Stomach (tissue), 19 donors: ENCODE measurements at places on chromosomes 7 and 10.

DNA sequence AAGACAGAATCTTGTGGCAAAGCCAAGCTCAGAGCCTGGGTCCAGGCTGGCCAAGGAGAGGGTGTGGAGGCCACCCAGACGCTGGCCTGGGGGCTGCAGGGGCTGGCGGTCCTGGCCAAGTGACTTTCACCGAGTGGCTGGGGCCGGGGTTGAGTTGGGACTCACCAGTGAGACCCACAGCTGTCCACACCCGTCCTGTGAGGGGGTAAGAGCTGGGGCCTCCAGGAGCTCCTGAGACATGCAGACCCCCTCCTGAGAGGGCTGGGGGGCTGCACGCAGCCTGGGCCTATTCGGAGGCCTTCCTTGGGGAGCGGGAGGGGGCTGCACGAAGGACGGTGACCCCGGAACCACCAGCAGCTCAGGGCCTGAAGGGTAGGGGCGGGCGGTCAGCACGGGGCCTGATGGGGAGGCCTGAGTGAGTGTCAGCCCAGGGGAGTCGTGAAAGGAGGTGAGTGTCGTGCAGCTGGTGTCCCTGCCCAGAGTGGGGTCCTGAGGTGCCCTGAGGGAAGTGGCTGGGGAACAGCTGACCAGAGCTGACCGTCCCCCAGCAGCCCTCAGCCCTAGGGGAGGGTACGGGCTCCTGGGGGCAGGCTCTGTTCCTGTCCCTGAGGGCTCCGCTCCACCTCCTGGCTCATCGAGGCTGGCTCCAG lies 100.9 kb downstream of the FOXL3 start:
- H3K27ac ChIP-seq = no peak overlapping the region
- peaks cover 6% of the 10 kb centered on the region for H3K27me3 ChIP-seq
- no peaks in the 10 kb centered on the region for H3K36me3 ChIP-seq
- DNase-seq = no peak
- H3K4me1 ChIP-seq = no peaks in the 10 kb centered on the region

GRCh38 chr7:16791071-16791470 lies 13.7 kb downstream of the AGR2 start:
- H3K27me3 ChIP-seq = no peaks in the 10 kb centered on the region

DNA sequence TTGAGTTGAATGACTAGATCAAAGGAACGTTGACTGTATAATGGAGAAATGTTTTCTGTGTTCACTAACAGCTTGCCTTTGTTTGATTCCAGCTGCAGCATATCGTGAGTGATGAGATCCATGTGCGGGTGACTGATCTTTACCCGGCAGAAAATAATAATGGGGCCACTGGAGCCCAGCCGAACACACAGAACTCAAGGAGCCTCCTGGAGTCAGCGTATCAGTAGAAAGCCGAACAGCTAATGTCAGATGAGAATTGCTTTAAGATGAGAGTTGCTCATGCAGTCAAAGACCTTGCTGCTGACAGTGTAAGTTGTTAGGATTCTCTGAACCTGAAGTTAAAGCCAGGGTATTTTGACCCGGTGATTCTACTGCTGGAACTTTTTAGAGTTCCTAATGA lies 34.3 kb upstream of the MTPAP start:
- no peaks in the 10 kb centered on the region for H3K36me3 ChIP-seq
- peak; percentile 76 for DNase-seq
- no peak overlapping the region for H3K27ac ChIP-seq
- no peaks in the 10 kb centered on the region for H3K4me1 ChIP-seq

DNA sequence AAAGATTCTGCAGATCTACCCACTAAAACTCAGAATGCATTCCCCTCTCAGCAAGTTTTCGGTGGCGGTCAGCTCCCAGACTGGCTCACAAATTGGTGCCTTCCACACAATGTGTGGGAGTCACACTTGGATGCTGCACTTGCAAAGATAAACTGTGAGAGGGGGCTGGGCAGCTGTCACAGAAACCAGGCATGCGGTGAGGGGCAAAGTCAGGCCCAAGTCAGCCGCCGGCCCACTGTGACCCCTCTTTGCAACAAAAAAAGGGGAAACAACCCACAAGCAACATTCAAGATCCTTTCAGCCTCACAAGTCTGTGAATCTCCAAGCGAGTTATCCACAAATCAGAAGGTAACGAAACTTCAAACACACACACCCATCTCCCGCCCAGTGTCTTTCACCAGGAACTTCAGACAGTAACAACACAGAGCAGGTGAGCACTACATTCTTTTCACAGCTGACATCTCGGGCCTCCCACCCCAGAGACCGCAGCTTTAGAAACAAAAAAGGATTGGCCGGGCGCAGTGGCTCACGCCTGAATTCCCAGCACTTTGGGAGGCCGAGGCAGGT lies 32.0 kb downstream of the SNX8 start:
- H3K36me3 ChIP-seq = peaks cover 7% of the 10 kb centered on the region
- peak overlapping the region; percentile 38 for H3K27ac ChIP-seq
- H3K4me1 ChIP-seq = peaks cover 5% of the 10 kb centered on the region
- no peak overlapping the region for H3K4me3 ChIP-seq

DNA sequence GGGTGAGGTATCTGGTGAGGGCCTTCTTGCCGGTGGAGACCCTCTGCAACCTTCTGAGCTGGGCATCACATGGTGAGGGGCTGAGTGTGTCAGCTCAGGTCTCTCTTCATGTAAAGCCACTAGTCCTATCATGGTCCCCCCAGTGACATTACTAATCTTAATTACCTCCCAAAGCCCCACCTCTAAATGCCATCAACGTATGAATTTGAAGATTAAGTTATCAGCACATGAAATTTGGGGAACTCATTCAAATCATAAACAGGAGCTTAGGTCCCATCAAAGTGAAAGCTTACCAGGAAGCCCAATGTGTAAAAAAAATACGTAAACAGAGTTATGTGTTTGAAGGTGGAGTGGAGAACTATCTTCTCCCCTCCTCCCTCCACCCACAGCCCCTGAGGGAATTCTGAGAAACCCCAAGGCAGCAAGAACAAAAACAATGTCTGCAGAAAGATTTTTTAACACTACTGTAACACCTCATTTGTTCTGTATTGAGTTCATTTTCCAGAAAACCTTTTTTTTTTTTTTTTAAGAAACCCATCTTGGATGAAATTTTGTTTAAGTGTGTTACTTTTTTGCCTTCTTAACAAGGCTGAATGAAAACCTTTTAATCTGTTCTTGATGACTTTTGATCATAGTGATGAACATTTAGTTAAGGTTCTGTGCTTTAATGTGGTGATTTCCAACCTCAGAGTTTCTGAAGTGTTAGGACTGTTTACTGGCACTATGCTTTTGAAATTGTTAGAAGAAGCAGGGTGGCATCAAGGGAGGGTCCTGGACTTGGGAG lies 19.1 kb upstream of the PCGF5 start:
- no peak overlapping the region for H3K4me3 ChIP-seq
- H3K36me3 ChIP-seq = no peaks in the 10 kb centered on the region

- no peak overlapping the region for H3K4me3 ChIP-seq
- H3K36me3 ChIP-seq = peaks cover 1% of the 10 kb centered on the region
- H3K27ac ChIP-seq = peak overlapping the region; percentile 68
- no peak for DNase-seq
- no peaks in the 10 kb centered on the region for H3K27me3 ChIP-seq
Measured at GRCh38 chr10:69338547-69339450, 60.5 kb downstream of the HK1 start.

- no peaks in the 10 kb centered on the region for H3K36me3 ChIP-seq
- no peak overlapping the region for H3K4me3 ChIP-seq
- no peak overlapping the region for H3K27ac ChIP-seq
- no peaks in the 10 kb centered on the region for H3K4me1 ChIP-seq
- no peaks in the 10 kb centered on the region for H3K27me3 ChIP-seq
Measured at GRCh38 chr10:5354068-5354467, 10.7 kb upstream of the UCN3 start.

DNA sequence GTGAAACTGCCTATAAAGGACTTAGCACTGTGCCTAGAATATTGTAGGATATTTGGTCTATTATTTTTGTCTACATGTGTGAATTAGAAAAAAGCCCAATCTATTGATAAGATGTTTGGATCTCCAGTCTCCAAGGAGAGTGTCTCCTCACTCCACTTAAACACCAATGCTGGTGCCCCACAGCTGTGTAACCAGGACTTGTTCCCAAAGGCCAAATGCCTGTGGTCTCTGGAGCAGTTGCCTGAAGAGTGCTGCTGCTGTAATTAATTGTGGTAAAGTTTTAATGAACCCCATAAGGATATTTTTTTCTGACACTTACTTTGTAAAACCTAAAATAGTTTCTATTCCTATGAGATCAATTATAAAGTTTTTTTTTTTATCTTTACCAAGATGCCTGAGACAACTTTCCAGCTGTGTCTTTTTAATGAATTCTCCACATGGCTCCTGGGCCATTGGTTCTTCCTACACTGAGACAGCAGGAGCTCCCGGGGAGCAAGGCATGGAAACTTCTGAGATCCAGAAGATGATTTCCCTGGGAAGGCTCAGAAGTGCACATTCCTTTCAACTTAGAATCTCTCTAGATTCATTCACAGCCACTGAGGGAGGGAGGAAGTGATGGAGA lies 11.2 kb upstream of the OR2A5 start:
- no peaks in the 10 kb centered on the region for H3K27me3 ChIP-seq
- H3K36me3 ChIP-seq = no peaks in the 10 kb centered on the region
- DNase-seq = no peak
- no peak overlapping the region for H3K27ac ChIP-seq
- H3K4me1 ChIP-seq = no peaks in the 10 kb centered on the region

DNA sequence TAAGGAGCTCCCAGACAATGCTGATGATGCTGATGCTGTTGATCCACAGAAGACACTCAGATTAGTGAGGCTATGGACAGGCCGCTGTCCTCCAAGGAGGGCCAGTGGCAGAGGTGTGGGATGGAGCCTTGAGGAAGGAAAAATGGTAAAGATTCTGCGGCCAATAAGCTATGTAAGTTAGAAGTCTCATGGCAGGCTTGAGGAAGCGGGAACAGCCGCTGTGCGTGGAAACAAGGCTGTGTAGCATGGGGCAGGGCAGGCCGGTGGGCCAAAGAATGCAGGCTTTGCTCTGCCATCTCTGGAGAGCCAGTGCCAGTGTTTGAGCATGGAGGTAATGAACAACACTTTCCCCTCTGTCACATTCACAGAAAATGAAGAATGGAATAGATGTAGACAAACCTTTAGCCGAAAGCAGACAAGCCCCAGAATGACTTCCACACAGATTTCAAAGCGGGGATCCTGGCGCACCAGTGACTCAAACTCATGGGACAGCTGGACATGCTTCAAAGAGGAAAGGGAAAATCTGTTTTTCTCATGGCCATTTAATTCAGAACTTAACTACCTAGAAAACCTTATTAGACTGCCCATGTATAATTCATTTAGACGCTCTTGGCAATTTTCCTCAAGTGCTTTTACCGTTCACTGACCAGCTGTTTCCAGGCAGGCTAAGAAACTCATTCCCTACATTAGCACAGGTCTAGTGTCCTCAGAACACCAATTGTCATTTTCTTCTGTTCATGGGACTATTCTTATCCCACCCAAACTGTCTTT lies 16.9 kb upstream of the FIGNL1 start:
- DNase-seq = peak; percentile 26
- H3K27me3 ChIP-seq = no peaks in the 10 kb centered on the region
- H3K27ac ChIP-seq = no peak overlapping the region
- no peak overlapping the region for H3K4me3 ChIP-seq

DNA sequence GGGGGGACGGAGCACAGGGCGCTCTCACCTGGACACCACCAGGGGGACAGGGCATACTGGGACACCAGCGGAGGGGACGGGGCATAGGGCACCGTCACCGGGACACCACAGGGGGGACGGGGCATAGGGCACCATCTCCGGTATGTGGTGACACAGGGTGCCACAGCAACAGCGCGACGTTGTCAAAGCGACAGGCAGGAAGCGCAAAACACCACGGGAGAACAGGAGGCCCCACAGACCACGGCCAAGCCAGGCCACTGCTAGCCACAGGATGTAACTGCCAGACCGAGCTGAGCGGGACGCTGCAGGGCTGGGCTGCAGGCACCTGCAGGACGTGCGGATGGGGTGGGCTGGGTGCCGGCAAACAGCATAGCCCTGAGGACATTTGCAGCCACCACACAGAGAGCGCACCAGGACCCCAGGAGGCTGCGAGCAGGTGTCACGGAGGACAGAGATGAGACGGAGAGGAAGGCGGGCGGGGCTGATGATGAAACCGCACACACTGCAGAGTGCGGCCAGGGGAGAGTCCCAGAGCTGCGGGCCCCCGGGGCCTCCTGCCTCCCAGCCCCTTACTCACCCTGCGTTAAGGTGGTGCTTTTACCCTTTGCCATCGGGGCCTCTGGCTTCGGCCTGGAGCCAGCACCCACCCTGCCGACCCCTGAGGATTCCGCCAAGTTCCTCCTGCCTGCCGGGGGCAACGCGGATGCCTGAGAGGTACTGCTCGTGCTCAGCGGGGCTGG lies 17.5 kb downstream of the MICALL2 start:
- no peak for DNase-seq
- no peaks in the 10 kb centered on the region for H3K27me3 ChIP-seq
- H3K36me3 ChIP-seq = peaks cover 86% of the 10 kb centered on the region
- H3K4me3 ChIP-seq = no peak overlapping the region

DNA sequence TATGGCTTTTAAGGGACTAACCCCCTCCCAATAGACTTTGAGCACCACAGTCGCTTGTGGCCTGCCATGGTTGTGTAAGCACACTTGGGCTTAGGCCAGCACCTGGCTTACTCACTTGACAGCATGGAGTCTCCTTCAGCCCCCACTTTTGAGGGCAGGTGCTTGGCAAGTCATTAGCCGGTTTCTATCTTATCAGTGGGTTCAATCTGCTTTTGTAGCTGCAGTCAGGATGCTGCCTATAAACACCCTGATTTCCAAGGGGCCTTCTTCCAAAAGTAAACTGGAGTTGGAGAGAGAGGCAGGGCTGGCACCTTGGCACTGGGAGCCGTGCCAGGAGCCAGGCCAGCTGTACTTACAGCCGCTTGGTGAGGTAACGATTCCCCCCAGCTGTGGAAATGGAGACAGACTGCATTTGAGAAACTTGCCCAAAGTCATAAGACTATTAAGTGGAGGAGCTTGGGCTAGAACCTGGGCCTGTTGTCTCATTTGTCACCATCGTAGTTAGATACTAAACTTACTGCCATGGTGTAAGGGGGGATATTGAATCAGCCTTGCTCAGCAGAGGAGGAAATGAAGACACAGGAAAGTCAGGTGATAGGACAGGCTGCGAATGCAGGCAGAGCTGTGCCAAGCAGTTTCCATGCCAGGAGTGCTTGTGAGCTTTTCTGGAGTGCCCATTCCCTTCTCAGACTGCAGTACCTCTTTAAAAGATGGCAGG lies 92.2 kb upstream of the EFCAB10 start:
- no peaks in the 10 kb centered on the region for H3K27me3 ChIP-seq
- H3K27ac ChIP-seq = peak overlapping the region; percentile 68
- H3K4me3 ChIP-seq = no peak overlapping the region

- DNase-seq = no peak
- peaks cover 36% of the 10 kb centered on the region for H3K36me3 ChIP-seq
- H3K27me3 ChIP-seq = no peaks in the 10 kb centered on the region
- H3K4me3 ChIP-seq = no peak overlapping the region
- H3K4me1 ChIP-seq = no peaks in the 10 kb centered on the region
- H3K27ac ChIP-seq = no peak overlapping the region
Measured at GRCh38 chr10:92231196-92231595, 59.7 kb downstream of the CPEB3 start.

- no peaks in the 10 kb centered on the region for H3K4me1 ChIP-seq
- peaks cover 20% of the 10 kb centered on the region for H3K36me3 ChIP-seq
- H3K27ac ChIP-seq = no peak overlapping the region
- H3K27me3 ChIP-seq = no peaks in the 10 kb centered on the region
- DNase-seq = no peak
Measured at GRCh38 chr10:87538092-87539015, 33.7 kb downstream of the MINPP1 start.
